RKO (cell line): ENCODE measurements at places on chromosomes 12 and 14.

- DNase-seq, result no peak
These were observed 213.6 kb downstream of the ERC1 start for GRCh38 chr12:1204581-1205121.

DNA sequence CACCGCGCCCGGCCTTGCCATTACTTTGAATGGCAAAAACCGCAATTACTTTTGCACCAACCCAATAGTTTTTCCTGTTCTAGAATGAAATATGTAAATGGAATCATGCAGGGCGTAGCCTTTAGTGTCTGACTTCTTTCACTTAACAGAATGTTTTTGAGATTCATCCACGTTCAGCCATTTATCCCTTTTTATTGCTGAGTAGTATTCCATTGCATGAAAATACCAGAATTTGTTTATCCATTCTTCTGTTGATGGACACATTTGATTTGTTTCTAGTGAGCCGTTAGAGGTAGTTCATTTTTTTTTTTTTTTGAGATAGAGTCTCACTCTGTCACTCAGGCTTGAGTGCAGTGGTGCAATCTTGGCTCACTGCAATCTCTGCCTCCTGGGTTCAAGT, 90.6 kb downstream of the SLC25A47 start:
- no peak for DNase-seq

DNA sequence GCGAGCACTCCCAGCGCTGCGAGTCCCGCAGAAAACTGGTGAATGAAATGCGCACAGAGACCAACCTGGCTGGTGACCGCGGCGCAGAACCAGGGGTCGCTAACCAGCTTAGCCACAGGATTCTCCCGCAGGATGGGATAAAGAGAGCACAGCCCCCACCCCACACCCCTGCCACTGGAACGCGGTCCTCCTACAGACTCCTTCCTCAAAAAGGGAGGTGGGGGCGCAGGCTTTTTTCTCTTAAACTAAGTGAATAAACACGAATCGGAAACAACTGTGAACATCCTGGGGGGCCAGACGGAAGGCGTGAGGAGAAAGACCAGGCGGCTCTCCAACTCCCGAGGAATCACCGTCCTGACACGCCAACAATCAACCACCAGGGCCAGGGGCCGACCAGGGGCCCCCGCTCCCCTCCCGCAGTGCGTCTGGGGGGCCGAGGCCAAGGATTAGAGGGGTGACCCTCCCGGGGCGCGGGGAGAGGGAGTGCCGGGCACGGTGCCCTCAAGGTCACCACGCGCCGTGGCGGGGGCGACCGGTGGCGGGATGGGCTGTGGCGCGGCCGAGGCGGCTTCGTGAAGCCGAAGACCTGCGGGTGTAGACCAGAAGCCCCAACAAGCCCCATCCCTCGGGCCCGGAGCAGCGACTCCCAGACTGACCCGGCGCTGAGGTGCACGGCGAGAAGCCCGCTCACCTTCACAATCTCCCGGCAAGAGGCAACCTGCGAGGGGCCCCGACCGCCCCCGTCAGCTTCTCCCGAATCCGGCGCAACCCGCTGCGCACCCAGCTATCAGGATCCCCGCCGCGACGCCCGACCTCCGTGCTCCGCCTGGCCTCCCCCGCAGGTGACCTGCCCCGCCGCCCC, 704 bp downstream of the ATP2B1 start:
- DNase-seq, result peak; percentile 14

- DNase-seq, result no peak
These were observed 24.1 kb downstream of the OR6S1 start for GRCh38 chr14:20617138-20618003.

DNA sequence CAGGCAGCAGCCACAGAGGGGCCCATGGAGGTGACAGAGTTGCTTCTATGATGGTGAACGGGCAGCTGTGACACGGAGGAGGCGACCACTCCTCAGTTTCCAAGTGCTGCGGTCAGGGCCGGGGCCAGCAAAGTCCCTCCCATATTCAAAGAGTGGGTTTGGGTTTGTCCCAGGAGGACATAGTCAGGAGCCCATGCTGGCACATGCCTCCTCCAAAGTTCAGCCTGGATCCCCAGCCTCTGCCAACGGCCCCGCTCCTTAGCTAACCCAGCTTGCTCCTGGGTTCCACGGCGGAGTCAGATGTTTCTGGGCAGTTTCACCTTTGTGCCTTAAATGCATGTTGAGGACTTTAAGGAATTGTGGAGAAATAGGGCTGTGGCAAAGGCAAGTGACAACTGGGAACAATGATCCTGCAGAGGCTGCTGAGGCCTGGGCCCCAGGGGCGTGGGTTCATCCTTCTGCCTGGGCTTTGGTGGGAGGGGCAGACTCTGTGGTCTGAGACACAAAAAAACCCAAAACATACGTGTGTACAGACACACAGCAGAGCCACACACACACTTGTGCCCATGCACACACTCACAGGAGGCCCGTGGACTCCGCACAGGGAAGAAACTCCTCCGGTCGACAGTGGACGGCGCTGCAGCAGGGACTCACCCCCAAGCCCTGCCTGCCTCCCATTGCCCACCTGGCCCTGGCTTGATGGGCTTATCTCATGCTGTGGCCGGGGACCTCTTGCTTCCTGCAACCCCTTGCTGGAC, 399.4 kb downstream of the TMEM121 start:
- DNase-seq, result no peak

- DNase-seq, result no peak
These were observed 151.9 kb upstream of the ATF7IP start for GRCh38 chr12:14213542-14213941.

DNA sequence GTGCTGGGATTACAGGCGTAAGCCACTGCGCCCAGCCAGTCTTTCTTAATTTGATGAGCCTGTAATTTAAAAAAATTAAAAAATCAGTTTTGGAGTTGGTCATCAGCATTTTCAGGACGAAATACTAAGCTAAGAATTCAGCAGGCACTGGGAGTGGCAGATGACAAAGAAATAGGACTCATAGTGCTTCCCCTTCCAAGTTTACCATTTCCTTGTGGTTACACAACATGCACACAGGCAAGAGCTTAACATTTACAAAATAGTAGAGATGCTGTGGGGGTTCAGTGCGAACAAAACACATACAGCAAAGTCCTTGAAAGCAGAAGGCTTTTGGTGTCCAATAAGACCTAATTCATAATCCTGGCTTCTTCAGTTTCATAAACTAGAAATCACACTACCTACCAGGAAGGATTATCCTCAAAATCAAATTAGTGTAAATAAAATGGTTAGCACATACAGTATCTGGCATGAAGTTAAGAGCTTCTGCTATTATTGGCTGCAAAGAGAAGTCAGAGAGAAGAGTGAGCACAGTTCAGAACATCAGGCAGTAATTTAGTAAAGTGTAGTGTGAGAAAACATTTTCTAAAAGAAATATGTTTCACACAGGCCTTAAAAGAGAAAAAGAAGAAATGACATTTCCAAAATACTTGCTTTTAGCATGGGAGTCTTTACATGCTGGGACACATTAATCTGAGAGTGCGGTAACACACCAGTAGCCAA, 22.2 kb upstream of the KIF21A start:
- no peak for DNase-seq

- DNase-seq, result no peak
These were observed 212.0 kb downstream of the PTPRO start for GRCh38 chr12:15534322-15534721.

- DNase-seq, result no peak
These were observed 29.7 kb downstream of the A2ML1 start for GRCh38 chr12:8852119-8852518.

DNA sequence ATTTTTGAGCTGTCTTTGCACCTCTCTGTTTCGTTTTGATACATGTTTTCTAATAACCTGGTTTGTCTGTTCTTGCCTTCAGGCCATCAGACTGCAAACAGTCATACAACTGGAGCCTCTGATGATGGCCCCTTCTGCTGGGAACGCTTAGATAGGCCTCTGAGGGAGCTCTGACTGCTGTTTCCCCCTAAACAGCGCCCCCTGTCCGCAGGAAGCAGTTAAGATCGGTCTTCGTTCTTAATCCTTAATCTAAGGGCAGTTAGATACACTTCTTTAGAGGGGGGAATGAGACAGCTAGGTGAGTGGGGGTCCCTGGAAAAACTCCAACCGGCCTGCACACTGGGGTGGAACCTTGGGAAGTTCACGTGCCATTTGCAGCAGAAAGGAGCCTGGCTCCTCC, 1338.8 kb upstream of the SEL1L start:
- DNase-seq, result no peak

GRCh38 chr14:47524524-47524923, 150.9 kb downstream of the MDGA2 start:
- DNase-seq, result no peak

GRCh38 chr14:79631276-79631675, 580.0 kb downstream of the DIO2 start:
- DNase-seq, result no peak
